Fibroblast of the aortic adventitia (primary cell): ENCODE measurements at places on chromosomes 6 and 20. TPM values are rescaled to one million over a fixed set of nuclear protein-coding genes. Genes with fewer than 3 reads are reported as not detected.

FLRT3 gene
- total RNA-seq: 0.54 and 5.9 TPM in 2 replicates

SMAP1 gene
- total RNA-seq: 24.9 and 32.4 TPM in 2 replicates

IYD gene
- under 0.01 TPM in 1 of 2 replicates, not detected in the other for total RNA-seq

- no peak for DNase-seq
Observed at GRCh38 chr6:120451508-120451907, 882.8 kb downstream of the TBC1D32 start.

GRCh38 chr20:50149481-50150254, 3.9 kb downstream of the PEDS1 start:
- DNase-seq: no peak

DNA sequence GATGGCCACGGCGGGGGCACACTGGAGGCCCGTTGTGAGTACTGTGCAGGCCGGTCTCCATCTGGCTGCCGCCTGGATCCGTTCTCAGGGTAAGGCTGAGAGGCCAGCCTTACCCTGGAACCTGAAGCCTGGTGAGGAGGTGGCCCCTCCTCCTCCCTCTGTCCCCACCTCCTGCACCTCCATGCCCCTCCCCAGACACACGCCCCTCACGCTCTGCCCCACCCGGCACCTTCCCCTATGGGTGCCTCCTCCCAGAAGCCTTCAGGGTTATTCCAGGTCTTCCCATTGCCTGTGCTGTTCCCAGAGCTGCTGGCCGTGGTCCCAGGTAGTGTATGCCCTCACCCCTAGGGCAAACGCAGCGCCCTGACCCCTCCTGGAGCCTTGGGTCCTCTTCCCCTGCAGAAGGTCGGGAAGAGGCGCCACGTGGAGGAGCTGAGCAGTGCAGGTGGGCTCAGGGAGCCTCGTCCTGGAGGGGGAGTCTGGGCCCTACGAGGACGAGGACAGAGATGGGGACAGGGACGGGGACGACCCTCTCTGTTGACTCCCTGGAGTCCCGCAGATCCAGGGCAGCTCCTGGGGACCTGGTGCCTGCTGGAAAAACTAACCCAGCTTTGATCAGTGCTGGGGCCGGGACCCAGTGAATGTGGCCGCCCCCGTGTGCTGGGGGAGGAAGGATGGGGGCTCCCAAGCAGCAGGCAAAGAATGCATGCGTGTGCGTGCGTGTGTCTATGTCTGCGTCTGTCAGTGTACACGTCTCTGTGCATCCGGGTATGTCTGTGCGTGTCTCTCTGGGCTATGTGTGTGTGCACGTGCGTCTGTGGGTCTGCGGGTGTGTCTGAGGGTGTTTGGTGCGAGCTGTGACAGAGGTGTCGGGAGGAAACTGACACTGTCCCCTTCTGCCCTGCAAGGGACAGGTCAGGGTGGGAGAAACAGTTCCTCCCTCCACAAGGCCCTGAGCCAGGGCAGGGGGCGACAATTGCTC, 8.2 kb upstream of the HRH3 start:
- DNase-seq: no peak

DNA sequence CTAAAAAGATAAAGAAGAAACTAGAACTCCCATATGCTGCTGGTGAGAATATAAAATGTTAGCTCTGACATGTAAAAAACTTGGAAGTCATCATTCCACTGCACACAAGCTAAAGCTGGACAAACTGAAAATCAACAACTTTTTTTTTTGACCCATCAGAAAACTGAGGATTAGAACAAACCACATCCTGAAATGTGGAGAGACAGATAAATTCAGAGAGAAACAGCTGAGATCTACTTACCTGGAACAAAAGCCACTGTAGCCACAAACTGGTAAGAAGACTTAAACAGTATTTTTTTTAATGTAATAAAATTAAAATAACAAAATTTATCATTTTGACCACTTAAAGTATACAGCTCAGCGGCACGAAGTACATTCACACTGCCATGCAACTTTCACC, 408.5 kb upstream of the RGS17 start:
- no peak for DNase-seq
